Gastroesophageal sphincter (tissue), 4 donors: ENCODE measurements at places on chromosomes 13 and 19. TPM values are rescaled to one million over a fixed set of nuclear protein-coding genes. Genes with fewer than 3 reads are reported as not detected.
A peak's percentile ranks its signal among the peaks of the same experiment; 100 is the strongest.

- no peak for ATAC-seq
Measured at GRCh38 chr13:51547425-51548176, 36.7 kb upstream of the WDFY2 start.

Gene PLK5
- 0.15 TPM for total RNA-seq

- peak; percentile 77 for ATAC-seq
Measured at GRCh38 chr19:13091400-13092157, 11.1 kb downstream of the LYL1 start.

Gene GJB6
- not detected for total RNA-seq

- no peak for ATAC-seq
Measured at GRCh38 chr13:59447031-59447430, 716.7 kb downstream of the DIAPH3 start.

Gene DNAJC3
- 54.4 TPM for total RNA-seq

GRCh38 chr19:36246006-36246481, 31.1 kb downstream of the ZNF146 start:
- no peak for ATAC-seq

- peak; percentile 57 for ATAC-seq
Measured at GRCh38 chr19:3335431-3336350, 30.7 kb upstream of the NFIC start.

Gene TMEM238
- 1.6 TPM for total RNA-seq

Gene SYT3
- not detected for total RNA-seq

- no peak for ATAC-seq
Measured at GRCh38 chr13:20441879-20442278, 83.8 kb downstream of the CRYL1 start.

Gene FPR3
- 1.9 TPM for total RNA-seq

Gene RCBTB2
- 16.2 TPM for total RNA-seq

DNA sequence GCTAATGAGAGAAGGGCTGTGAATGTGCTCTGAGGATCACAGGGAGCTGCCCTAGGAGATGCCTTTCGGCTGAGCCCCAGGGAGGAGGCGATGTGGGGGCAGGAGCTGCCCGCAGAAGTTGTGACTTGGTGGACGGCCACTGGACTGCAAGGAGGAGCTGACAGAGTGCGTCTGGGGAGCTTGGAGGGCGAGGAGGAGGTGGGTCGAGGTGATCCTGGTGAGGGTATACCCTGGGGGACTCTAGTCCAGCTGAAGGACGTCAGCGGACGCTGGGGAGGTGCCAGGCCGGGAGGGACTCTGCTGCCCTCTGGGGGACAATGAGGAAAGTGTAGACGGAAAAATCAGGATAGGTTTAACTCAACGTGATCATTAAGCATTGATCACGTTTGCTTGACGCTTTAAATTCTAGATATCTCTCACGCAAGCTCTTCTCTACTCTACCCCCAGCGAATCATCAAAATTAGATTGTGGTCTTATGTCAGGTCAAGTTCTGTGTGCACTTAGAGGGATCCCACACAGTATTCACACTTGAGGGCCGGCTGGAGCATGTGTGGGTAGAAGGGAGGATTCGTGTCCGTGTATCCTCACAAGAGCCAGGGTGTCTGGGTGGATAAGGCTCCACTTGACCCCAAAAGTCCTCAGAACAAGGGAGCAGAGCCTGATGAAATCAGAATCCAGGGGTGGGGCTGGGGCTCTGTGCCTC, 3.3 kb upstream of the CEACAM7 start:
- ATAC-seq = no peak

Gene VAV1
- 2.3 TPM for total RNA-seq

DNA sequence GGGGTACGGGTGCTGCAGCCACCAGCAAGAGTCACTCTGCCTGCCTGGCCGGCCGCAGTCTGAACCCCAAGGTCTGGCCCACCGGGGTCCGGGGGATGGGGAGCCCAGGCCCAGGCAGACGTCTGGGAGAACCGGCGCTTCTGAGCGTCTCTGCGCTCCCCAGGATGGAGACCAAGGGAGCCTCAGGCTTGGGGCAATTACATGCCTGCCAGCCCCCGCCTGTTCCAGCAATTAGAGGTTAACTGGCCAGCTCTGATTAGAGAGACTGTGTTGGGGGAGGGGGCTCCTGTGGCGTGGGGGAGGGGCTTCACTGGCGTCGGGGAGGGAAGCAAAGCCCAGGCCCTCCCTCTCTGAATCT, 11.9 kb downstream of the MEIS3 start:
- ATAC-seq = no peak

DNA sequence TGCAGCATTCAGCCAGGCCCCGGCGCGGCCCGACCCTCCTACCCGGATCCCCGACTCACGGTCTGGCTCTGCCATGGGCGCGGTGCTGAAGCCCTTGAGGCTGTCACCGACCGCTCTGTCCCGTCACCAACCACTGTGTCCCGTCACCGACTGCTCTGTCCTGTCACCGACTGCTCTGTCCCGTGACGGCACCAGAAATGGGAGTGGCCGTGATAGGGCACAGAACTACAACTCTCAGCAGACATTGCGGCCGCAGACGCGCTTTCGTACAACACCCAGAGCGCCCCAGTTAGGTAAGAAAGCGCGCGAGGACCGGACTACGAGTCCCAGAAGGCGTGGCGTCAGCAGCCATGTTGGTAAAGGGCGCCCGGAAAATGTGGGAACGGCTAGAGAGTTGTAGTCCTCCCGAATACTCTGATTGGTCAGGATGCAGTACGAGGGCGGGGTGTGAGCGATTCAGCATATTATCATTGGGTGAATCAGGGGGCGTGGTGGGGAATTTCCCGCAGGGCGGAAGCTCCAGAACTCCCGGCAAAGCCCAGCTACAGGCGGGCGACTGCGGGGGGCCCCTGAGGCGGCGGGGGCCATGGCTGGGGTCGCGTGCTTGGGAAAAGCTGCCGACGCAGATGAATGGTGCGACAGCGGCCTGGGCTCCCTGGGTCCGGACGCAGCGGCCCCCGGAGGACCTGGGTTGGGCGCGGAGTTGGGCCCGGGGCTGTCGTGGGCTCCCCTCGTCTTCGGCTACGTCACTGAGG, at the start of the genes NFKBIB and SIRT2:
TSS of gene NFKBIB (plus strand) at position 523 of the 755 bp plus-strand sequence. CDS start at position 587, 64 bp downstream.
TSS of gene SIRT2 (minus strand) at position 172 of the 755 bp plus-strand sequence. CDS start at position 75, 97 bp downstream.
- ATAC-seq = peak; percentile 98

GRCh38 chr13:44174769-44175425, 198.7 kb upstream of the SERP2 start:
- ATAC-seq = peak; percentile 53

DNA sequence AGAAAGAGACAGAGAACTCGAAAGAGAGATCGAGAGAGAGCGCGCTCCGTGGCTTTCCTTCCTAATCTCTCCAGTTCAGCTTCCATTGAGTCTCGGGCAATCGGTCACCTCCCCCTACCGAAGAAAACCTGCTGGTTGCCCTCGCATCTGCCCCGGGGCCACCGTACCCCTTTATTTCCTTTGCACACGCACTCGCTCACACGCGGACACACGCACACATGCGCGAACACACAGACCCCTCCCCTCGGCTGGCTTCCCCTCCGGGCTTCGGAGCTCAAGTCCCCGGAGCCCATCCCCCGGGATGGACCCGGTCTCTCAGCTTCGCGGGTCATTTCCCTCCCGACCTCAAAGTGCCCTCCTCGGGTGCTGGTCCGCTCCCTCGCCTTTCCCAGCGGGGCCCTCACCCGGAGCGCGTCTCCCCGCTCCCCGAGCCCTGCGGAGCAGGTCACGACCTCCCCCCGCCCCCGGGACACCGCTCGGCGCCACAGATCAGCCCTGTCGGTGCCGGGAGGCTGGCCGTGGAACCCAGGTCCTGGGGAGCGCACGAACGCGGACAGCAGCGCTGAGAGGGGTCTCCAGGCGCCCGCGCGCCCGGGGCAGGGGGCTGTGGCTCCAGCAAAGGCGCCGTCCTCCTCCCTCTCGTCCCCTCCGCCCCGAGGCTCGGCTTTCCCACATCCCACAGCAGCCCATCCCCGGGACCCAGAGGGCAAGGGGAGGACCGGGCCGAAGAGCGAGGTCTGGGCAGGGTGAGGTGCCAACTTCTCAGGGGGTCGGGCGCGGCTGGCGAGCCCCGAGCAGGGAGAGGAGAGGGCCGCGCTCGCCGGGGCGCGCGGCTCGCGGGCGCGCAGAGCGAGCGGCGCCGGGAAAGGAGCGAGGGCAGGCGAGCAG, 1.8 kb downstream of the DACH1 start:
- ATAC-seq = peak; percentile 2

DNA sequence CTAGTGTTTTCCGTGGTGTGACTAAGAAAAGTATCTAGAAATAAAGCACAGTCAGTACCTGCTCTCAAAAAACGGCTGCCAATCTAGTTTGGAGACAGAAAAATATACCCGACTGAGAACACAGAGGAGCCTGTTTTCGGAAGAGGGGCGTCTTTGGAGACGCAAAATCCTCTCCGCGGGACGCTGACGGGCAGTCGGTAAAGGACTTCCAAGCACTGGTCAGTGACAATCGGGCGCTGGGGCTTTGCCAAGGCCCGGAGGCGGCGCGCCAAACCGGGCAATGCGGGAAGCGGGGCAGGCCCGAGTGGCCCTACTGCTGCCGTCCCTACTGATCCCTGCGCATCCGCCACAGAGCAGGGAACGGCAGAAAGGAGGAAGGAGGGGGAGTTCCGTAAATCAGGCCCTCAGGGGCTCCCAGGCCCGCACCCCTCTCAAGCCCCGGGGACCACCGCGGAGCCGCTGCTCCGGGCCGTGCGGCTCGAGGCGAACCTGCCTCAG, 588 bp upstream of the DPY19L3 start:
- ATAC-seq = peak; percentile 39

DNA sequence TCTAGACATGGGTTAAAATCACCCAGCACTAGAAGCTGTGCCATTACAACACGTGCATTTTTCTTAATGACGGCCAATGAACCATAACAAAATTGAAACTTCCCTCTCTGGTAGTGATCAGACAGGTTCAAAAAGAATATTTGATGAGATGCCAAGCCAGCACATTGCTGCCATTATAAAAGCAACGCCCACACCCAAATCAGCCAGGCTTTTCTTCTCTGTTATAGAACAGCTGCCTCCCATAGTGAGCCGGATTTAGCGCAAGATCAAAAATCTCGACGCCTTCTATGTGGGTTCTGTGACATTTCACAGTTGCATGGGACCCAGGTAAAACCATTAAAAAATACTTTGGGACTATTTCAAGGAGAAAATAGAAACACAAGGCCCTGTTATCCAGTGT, 1158.0 kb downstream of the EFNB2 start:
- ATAC-seq = no peak

Gene ZNF285
- 4.9 TPM for total RNA-seq

DNA sequence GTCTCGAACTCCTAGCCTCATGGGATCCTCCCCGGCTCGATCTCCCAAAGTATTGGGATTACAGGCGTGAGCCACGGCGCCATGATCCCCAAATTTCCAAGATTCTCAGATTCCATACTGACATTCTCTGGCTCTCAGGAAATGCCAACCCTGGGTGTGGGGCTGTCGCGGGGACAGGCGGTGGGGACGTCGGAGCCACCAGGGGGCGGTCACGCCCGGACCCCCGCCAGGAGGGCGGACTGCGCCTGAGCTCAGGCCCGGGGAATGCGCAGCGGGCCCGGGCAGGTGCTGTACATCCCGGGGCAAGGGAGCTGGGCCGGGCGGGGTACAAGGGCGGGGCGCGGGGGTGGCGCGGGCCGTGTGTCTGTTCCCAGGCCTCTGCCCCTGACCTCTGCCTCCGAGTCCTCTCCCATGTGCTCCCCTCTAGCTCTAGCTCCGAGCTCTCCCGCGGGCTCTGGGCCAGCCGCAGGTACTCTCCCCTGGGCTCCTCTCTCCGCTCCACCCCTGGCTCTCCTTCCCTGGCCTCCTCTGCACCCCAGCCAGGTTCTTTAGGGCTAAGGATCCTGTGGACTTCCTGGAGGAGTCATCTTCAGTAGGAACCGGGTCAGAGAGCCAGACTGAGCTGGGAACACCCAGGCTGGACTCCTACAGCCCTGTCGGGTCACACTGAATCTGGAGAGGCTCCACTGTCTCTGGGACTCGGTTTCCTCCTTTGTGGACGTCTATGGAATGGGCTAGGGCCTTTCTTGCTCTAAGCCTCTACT, 2.4 kb downstream of the PPP1R13L start:
- ATAC-seq = no peak

Gene ACP5
- 9.3 TPM for total RNA-seq

- ATAC-seq = no peak
Measured at GRCh38 chr19:38890686-38891085, 8.7 kb downstream of the SIRT2 start.

DNA sequence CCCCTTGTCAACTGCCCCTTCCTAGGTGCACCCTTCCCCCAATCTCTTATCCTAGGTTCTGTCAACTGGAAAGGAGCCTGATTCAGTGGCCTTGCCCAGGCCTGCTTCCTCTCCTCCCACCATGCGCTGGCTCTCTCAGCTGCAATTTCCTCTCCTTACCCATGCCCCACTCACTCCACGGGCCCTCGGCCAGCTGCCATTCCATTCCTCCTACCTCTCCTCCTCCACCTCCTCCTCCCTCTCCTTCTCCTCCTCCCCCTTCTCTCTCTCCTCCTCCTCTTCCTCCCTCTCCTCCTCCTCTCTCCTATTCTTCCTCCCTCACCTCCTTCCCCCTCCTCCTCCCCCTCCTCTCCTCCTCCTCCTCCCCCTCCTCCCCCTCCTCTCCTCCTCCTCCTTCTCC, 9.6 kb upstream of the TIMM44 start:
- ATAC-seq = no peak

Gene EMP3
- 41.4 TPM for total RNA-seq

GRCh38 chr19:2164020-2164998, 576 bp downstream of the DOT1L start:
- ATAC-seq = peak; percentile 42

DNA sequence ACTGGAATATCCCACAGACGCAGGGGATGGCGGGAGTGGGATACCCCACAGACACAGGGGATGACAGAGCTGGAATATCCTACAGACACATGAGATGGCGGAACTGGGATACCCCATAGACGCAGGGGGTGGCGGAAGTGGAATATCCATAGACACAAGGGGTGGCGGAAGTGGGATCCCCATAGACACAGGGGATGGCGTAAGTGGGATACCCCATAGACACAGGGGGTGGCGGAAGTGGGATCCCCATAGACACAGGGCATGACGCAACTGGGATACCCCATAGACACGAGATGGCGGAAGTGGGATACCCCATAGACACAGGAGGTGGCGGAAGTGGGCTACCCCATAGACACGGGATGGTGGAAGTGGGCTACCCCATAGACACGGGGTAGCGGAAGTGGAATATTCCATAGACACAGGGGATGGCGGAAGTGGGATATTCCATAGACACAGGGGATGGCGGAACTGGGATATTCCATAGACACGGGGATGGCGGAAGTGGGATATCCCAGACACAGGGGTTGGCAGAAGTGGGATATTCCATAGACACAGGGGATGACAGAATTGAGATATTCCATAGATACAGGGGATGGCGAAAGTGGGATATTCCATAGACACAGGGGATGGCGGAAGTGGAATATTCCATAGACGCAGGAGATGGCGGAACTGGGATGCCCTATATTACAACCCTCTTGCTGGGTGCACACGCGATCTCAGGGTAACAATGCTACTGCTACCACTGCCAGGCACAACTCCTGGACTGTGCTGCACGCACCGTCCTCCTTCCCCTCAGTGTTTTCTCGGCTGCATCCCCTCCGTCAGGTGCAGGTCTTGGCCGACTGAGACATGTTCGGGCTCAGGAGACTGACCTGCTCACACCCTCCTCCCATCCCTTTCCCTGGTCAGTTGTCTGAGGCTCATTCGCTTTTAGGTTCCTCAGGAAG, 28.1 kb downstream of the ZNF787 start:
- ATAC-seq = no peak
